IMR-90 (cell line): ENCODE measurements at places on chromosomes 2 and 18. TPM values are rescaled to one million over a fixed set of nuclear protein-coding genes. Genes with fewer than 3 reads are reported as not detected.

The MARCHF4 gene
- 2.3 and 3.1 TPM in 2 replicates for total RNA-seq

The RGPD4 gene
- not detected in 2 replicates for total RNA-seq

The DCC gene
- 0.54 and 0.83 TPM in 2 replicates for total RNA-seq

The TMBIM1 gene
- 78.6 and 102 TPM in 2 replicates for total RNA-seq

The CAPN13 gene
- not detected in 2 replicates for total RNA-seq

The ADCYAP1 gene
- not detected in 2 replicates for total RNA-seq

The SPC25 gene
- total RNA-seq, result 2.0 and 5.6 TPM in 2 replicates

The SP5 gene
- total RNA-seq, result not detected in 2 replicates

The REG1B gene
- not detected in 2 replicates for total RNA-seq

The COA5 gene
- 8.4 and 16.4 TPM in 2 replicates for total RNA-seq

The SLC16A14 gene
- 0.56 and 0.90 TPM in 2 replicates for total RNA-seq

The FAM117B gene
- total RNA-seq, result 0.54 and 1.1 TPM in 2 replicates

The SERPINB13 gene
- not detected in 2 replicates for total RNA-seq

The B3GNT7 gene
- total RNA-seq, result under 0.01 TPM in 2 replicates

The CCDC85A gene
- 2.2 and 2.8 TPM in 2 replicates for total RNA-seq

The SCN2A gene
- 0.54 and 0.56 TPM in 2 replicates for total RNA-seq

The TMEM169 gene
- total RNA-seq, result 0.54 and 0.83 TPM in 2 replicates
